HepG2 (cell line): ENCODE measurements at places on chromosomes 3 and 15.

DNA sequence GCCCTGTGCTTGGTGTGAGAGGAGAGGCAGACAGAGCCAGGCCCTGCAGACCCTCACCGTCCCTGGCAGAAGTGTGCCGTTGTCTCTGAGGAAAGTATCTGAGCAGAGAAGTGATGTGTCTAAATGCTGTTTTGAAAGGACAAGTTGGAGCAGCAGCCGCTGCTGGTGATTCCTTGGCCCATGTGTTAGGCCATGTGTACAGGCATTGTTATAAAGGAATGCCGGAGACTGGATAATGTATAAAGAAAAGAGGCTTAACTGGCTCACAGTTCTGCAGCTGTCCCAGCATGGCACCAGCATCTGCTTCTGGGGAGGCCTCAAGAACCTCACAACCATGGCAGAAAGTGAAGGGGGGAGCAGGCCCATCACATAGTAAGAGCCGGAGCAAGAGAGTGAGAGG lies 334.6 kb upstream of the ATP10A start:
- H3K27me3 ChIP-seq = no peaks in the 10 kb centered on the region
- H3K4me1 ChIP-seq = no peaks in the 10 kb centered on the region
- no peak overlapping the region for H3K4me3 ChIP-seq
- H3K27ac ChIP-seq = no peak overlapping the region

DNA sequence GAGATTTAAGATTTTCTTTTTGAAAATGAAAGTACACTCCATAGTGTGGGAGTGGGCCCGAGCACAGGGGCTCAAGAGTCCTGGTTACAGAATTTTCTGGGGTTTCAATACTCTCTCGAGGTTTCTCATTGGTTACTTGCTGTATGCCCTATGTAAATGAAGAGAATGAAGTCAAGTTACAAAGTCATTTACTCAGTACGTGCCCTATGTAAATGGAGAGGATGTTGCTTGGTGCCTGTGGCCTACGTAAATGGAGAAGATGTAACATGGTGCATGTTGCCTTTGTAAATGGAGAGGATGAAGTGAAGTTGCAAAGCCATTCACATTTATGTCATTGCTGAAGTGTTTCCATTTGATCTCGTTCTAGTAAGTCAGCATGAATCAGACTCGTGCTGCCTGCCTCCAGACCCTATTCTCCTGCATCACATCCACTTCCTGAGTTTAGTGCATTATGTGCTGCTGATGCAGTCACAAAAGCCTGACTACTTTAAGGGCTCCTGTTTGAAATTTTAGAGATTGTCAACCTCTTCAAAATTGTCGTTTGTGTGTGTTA lies 302.0 kb downstream of the ZBBX start:
- no peak overlapping the region for H3K27ac ChIP-seq
- DNase-seq = no peak
- H3K27me3 ChIP-seq = no peaks in the 10 kb centered on the region
- no peak overlapping the region for H3K4me3 ChIP-seq
- H3K36me3 ChIP-seq = no peaks in the 10 kb centered on the region

GRCh38 chr3:106305882-106306435 lies 437.1 kb upstream of the CBLB start:
- H3K36me3 ChIP-seq = no peaks in the 10 kb centered on the region
- DNase-seq = no peak
- H3K4me3 ChIP-seq = no peak overlapping the region
- no peaks in the 10 kb centered on the region for H3K27me3 ChIP-seq

- H3K4me1 ChIP-seq = peaks cover 81% of the 10 kb centered on the region
- no peak overlapping the region for H3K4me3 ChIP-seq
- DNase-seq = peak; percentile 98
- peak overlapping the region; percentile 96 for H3K27ac ChIP-seq
Measured at GRCh38 chr3:58049143-58049785, 41.0 kb downstream of the FLNB start.

- peaks cover 21% of the 10 kb centered on the region; the same call in 2 of the 3 replicates for H3K36me3 ChIP-seq
- no peaks in the 10 kb centered on the region for H3K27me3 ChIP-seq
- no peak for DNase-seq
- H3K27ac ChIP-seq = no peak overlapping the region
Measured at GRCh38 chr3:123920383-123920782, 36.3 kb upstream of the MYLK start.

DNA sequence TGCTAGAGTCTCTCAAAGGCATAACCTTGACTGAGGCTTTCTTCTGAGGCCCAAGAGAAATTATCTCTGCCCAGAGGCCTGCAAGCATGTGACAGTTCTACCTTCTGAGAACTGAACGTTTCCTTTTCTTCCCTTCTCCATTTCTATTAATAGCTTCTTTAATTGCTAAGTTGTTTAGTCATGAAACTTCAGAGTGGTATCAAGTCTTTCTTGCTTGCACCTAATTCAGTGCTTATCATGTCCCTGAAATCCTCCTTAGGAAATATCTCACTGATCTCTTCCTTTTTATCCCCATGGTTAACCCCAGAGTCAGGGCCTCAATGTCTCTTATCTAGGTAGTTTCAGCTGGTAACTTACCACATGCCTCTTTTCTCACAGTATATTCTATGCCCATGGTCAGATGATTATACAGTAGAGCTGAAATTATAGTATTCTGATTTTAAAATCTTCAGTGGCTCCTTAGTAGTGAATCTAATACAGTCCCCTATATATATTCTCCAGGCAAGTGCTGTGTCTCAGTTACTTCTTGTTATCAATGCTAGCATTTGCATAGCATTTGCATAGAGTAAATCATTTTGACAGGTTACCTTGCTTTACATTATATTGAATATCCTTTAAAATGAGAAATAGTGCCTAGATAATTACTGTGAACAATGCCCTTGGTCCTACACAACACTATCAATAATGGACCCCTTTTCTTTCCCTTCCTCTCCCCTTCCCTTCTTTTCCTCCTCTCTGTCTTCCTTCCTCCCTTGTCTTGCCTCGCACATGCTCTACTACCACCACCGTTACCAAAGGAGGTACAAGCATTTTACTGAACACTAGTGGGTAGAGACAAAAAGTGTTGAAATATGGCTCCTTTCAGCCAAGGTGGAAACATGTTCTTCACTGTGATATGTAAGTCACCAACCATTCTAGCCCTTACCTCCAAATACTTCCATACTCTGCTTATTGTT lies 33.0 kb downstream of the KBTBD8 start:
- H3K27ac ChIP-seq = no peak overlapping the region
- H3K27me3 ChIP-seq = no peaks in the 10 kb centered on the region
- no peak overlapping the region for H3K4me3 ChIP-seq
- H3K4me1 ChIP-seq = no peaks in the 10 kb centered on the region
